Right atrium auricular region (tissue), 2 donors: ENCODE measurements at places on chromosomes 16 and 17. TPM values are rescaled to one million over a fixed set of nuclear protein-coding genes. Genes with fewer than 3 reads are reported as not detected.

GRCh38 chr16:7270006-7270405 is 62.6 kb upstream of the RBFOX1 start:
- no peak for DNase-seq
- no peak overlapping the region for H3K4me3 ChIP-seq
- no peaks in the 10 kb centered on the region for H3K27me3 ChIP-seq
- H3K27ac ChIP-seq: no peak overlapping the region

- H3K27me3 ChIP-seq: no peaks in the 10 kb centered on the region
- no peaks in the 10 kb centered on the region for H3K36me3 ChIP-seq
- DNase-seq: no peak
- no peak overlapping the region for H3K27ac ChIP-seq
- H3K4me1 ChIP-seq: no peaks in the 10 kb centered on the region
Measured at GRCh38 chr17:74010903-74011302, 192.6 kb upstream of the RPL38 start.

DNA sequence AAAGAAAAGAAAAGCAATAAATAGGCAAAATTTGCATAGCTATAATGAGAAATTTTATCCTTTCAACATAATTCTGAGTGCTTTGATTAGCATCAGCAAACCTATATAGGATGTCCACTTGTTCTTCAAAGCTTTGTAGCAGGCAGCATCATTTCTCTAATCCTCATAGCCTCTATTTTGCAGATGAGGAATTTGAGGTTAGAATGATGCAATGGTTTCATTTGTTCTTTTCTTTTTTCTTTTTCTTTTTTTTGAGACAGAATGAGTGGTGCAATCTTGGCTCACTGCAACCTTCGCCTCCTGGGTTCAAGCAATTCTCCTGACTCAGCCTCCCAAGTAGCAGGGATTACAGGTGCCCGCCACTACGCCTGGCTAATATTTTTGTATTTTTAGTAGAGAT is 594.4 kb downstream of the TOX3 start:
- DNase-seq: no peak
- H3K27ac ChIP-seq: no peak overlapping the region
- H3K27me3 ChIP-seq: no peaks in the 10 kb centered on the region
- no peak overlapping the region for H3K4me3 ChIP-seq
- no peaks in the 10 kb centered on the region for H3K36me3 ChIP-seq

DNA sequence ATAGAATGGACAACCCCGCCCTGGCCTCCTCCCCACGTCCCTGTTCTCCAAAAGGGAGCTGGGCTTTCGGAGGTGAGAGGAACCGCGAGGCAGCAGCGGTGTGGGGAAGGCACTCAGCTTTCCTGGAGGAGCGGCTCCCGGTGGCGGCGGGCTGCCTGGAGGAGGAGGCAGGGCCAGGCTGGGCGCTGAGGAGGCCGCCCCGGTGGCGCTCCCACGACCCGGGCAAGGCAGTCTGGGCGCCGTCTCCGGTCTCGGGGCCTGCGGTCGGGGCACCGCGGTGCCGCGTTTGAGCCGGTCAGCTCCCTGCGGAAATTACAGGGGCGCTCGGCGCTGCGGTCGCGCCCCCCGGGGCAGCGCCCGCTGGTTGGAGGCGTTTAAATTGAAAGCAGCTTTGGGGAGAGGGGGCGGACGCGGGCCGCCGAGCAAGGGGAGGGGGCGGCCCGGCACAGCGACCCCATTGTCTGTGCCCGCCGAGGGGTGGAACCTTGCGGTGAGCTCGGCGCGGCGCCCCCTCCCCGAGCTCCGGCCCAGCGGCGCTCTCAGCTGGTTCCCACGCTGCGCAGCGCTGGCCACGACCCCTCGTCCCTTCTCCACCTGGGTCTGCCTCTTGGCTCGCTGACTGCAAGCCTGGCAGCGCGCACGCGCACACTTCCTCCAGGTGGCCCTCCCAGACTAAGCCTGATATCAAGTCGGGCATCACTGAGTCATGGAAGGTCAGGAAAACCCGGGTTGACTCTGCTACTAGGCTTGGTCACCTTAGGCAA is 58.7 kb upstream of the DLX4 start:
- H3K36me3 ChIP-seq: no peaks in the 10 kb centered on the region
- DNase-seq: no peak
- no peak overlapping the region for H3K27ac ChIP-seq
- no peaks in the 10 kb centered on the region for H3K4me1 ChIP-seq

DNA sequence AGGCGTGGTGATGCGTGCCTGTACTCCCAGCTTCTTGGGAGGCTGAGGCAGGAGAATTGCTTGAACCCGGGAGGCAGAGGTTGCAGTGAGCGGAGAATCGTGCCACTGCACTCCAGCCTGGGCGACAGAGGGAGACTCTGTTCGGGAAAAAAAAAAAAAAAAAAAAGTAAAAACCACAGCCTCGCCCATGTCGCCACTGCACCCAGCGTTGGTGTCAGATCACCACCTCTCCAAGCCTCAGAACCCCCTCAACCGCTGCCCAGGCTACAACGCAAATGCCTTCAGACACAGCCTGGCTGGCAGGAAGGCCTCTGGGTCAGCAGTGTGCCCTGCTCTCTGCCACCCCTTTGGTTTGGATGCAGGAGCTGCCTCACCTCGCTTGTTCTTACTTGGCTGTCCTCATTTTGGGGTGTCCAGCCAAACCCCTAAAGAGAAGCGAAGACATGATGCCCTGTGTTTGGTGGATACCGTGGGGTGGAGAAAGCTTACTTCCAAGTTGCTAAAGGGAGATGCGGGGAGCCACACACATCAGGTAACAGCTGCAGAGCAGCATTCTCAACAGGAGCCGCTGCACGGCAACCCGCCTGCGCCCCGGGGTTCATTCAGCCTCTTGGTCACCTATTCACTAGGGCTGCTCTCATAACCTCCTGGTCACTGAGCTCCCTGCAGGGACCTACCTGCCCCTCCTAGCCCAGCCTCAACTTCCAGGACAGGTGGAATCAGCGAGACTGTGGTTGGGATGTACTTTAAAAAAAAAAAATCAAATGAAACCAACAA is 13.0 kb upstream of the CYTH1 start:
- no peak overlapping the region for H3K4me3 ChIP-seq
- no peak for DNase-seq
- peaks cover 42% of the 10 kb centered on the region for H3K36me3 ChIP-seq
- H3K4me1 ChIP-seq: peaks cover 32% of the 10 kb centered on the region
- H3K27me3 ChIP-seq: no peaks in the 10 kb centered on the region
- no peak overlapping the region for H3K27ac ChIP-seq

GRCh38 chr17:67443931-67444595 is 67.0 kb downstream of the PITPNC1 start:
- peak overlapping the region; percentile 82 for H3K27ac ChIP-seq
- no peaks in the 10 kb centered on the region for H3K36me3 ChIP-seq
- H3K27me3 ChIP-seq: no peaks in the 10 kb centered on the region
- H3K4me1 ChIP-seq: no peaks in the 10 kb centered on the region
- H3K4me3 ChIP-seq: no peak overlapping the region

- H3K36me3 ChIP-seq: peaks cover 16% of the 10 kb centered on the region
- H3K27ac ChIP-seq: peak overlapping the region; percentile 93
Measured at GRCh38 chr17:78358538-78359320, 1.1 kb downstream of the SOCS3 start.

- H3K4me1 ChIP-seq: no peaks in the 10 kb centered on the region
- no peaks in the 10 kb centered on the region for H3K36me3 ChIP-seq
- H3K27me3 ChIP-seq: no peaks in the 10 kb centered on the region
Measured at GRCh38 chr16:79573884-79574283, 26.7 kb downstream of the MAF start.

DNA sequence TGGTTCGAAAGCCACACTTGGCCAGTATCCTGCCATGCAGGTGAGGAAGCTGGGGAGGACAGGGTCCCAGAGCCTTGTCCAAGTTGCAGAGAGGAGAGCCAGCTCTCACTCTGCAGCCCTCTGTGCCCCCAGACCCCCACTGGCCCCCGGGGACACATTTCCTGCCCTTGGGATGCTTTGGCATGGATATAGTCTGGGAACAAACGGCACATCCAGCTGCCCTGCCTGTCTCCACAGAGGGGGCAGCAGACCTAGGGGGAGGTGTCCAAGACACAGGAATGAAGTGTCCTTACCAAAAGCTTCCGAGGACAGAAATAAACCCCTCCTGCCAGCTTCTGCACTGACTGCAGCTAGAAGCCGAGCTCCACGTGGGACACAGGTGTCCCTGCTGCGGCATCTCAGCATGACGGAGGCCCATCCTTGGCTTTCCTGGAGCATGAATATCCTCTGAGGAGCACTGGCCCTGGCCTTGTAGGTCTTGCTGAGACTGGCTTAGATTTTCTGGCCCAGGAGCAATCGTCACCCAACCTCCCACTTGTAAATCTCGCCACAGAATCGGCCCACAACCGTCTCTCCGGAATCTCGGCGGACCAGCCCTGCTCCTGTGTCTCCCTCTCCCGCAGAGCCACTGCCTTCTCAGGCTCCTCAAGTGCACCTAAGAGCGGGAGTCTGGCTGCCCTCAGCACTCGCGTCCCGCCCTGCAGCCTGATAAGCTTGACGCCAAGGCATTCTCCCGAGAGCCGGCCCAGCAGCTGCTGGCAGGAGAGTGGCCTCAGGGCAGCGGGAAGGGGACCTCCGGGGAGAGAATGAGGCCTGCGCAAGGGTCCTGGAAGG is 1.1 kb upstream of the CAPN15 start:
- peaks cover 46% of the 10 kb centered on the region for H3K4me1 ChIP-seq
- H3K27me3 ChIP-seq: no peaks in the 10 kb centered on the region
- peak overlapping the region; percentile 79 for H3K4me3 ChIP-seq
- H3K27ac ChIP-seq: peak overlapping the region; percentile 96
- no peaks in the 10 kb centered on the region for H3K36me3 ChIP-seq
- peak; percentile 70 for DNase-seq

DNA sequence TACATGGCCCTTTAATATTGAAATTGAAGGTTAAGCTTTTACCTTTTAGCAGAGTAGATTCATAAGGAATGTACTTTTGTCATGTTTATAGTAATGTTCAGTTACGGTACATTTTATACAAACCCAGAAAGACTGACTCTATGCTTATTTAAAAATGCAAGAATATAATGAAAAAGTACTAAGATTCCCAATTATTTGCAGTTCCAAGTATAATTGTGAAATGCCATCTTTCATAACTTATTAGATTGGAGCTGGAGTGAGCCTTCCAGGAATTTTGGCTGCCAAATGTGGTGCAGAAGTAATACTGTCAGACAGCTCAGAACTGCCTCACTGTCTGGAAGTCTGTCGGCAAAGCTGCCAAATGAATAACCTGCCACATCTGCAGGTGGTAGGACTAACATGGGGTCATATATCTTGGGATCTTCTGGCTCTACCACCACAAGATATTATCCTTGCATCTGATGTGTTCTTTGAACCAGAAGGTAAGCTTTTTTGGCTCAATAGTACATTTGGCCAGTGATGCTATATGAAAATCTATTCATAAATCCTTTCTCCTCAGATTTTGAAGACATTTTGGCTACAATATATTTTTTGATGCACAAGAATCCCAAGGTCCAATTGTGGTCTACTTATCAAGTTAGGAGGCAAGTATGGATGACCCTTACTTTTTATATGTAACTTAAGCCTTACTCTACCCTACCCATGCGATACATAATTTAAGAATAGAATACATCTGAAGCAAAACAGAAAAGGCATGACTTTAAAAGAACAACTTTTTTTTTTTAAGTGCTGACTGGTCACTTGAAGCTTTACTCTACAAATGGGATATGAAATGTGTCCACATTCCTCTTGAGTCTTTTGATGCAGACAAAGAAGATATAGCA is 4.2 kb downstream of the SRSF2 start:
- no peaks in the 10 kb centered on the region for H3K4me1 ChIP-seq
- H3K4me3 ChIP-seq: no peak overlapping the region
- peaks cover 56% of the 10 kb centered on the region for H3K36me3 ChIP-seq
- H3K27ac ChIP-seq: no peak overlapping the region

DNA sequence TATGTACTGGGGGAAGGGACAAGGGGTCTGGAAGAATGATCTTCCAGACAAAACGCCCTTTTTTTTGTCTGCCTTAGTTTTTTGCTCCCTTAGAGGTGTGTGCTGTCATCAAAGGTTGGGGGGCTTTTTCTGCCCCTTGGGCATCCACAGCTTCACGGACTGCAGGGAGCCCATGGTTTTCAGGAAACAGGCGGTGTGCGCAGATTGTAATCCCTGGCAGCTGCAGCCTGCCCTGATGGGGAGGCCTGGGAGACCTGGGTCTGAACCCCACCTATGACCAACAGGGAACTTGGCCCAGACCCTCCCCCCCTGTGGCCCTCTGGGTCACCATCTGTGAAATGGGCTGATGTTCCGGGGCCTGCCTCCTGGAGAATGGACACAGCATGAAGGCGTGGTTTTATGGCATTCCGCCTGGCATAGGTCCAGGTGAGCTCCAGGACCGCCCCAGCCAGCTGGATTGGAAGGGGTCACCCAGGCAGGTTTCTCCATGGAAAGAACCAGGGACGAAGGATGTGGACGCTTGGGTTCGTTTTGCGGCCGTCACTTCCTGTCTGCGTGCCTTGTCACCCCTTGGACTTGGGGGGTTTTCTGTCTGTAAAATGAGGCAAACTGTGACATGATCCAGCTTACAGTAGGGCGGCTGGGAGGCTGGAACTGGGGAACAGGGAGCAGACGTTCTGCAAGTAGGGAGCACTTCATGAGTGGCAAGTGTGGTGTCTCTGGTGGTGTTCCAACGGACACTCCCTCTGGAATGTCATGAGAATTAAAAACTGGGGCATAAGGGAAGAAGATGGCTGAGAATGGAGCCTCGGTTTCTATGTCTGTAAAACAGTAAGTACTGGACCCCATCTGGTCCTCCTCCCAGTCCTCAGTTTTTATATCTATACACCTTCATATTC is 1.5 kb downstream of the CPNE2 start:
- no peaks in the 10 kb centered on the region for H3K4me1 ChIP-seq
- H3K36me3 ChIP-seq: no peaks in the 10 kb centered on the region
- H3K27ac ChIP-seq: no peak overlapping the region
- H3K4me3 ChIP-seq: peak overlapping the region; percentile 81
- no peaks in the 10 kb centered on the region for H3K27me3 ChIP-seq

DNA sequence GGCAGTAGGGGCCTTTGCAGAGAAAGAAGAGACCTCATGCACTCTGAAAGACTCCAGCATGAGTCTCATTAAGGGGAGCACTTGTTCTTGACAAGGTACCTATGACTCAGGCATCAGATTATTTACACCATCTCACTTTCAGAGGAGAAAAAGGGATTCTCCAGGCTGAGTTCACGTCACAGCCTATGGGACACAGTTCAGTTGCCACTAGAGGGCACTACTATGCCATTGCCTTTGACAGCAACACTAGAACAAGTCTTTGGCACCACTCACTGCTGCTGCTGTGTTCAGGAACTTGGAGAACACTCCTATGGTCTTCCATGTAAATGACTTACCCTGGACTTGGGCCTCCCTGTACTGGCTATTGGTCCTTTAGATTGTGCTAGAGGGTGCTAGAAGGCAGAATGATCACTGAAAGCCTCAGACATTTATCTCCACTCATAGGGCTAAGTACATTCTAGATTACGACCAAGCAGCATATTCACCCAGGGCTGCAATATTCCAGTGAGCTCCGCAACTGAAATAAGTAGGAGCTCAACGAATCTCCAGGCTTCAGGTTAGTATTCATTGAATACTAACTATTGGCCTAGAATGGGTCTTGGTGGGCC is 225.1 kb upstream of the CA10 start:
- H3K4me1 ChIP-seq: no peaks in the 10 kb centered on the region
- H3K4me3 ChIP-seq: no peak overlapping the region
- no peak overlapping the region for H3K27ac ChIP-seq

GRCh38 chr16:52584354-52585320 is 37.7 kb upstream of the TOX3 start:
- no peak for DNase-seq
- H3K27ac ChIP-seq: no peak overlapping the region
- no peaks in the 10 kb centered on the region for H3K36me3 ChIP-seq

GRCh38 chr16:23286131-23286532 is 16.0 kb upstream of the SCNN1B start:
- DNase-seq: no peak
- no peak overlapping the region for H3K4me3 ChIP-seq

GPRC5C gene
- 39.0 TPM for total RNA-seq

SCNN1G gene
- not detected for total RNA-seq

NUDT16L1 gene
- 25.5 TPM for total RNA-seq

SBK1 gene
- total RNA-seq: 0.47 TPM

PPP1R27 gene
- total RNA-seq: not detected

MYO15A gene
- not detected for total RNA-seq

WFDC1 gene
- 3.3 TPM for total RNA-seq

CHD3 gene
- 44.7 TPM for total RNA-seq

GUCY2D gene
- not detected for total RNA-seq
